Tracheal epithelial cell (primary cell): ENCODE measurements at places on chromosomes 12 and 14. TPM values are rescaled to one million over a fixed set of nuclear protein-coding genes. Genes with fewer than 3 reads are reported as not detected.

PAH gene
- not detected in 2 replicates for total RNA-seq

PPHLN1 gene
- total RNA-seq, result 52.8 and 55.2 TPM in 2 replicates

OR6C74 gene
- not detected in 2 replicates for total RNA-seq

RIC8B gene
- total RNA-seq, result 4.8 and 6.2 TPM in 2 replicates

SERPINA12 gene
- not detected in 2 replicates for total RNA-seq

TMEM121 gene
- total RNA-seq, result 2.4 and 3.4 TPM in 2 replicates

HCAR1 gene
- 0.21 and 0.24 TPM in 2 replicates for total RNA-seq

ENDOU gene
- not detected in 2 replicates for total RNA-seq

RERG gene
- total RNA-seq, result 0.64 TPM in 1 of 2 replicates, not detected in the other

CCDC177 gene
- total RNA-seq, result not detected in 2 replicates

PIP4K2C gene
- total RNA-seq, result 47.5 and 52.2 TPM in 2 replicates

PCK2 gene
- 57.1 and 93.8 TPM in 2 replicates for total RNA-seq

MUCL1 gene
- total RNA-seq, result not detected in 2 replicates

CYP27B1 gene
- total RNA-seq, result 3.2 and 6.5 TPM in 2 replicates

RNFT2 gene
- total RNA-seq, result under 0.01 and 0.72 TPM in 2 replicates

KLHL33 gene
- not detected in 2 replicates for total RNA-seq

KLRB1 gene
- total RNA-seq, result not detected in 2 replicates

IL31 gene
- total RNA-seq, result not detected in 2 replicates

SPIC gene
- total RNA-seq, result not detected in 2 replicates
